Stimulated activated CD4-positive, alpha-beta T cell treated with anti-CD3 and anti-CD28 coated beads, Interleukin-2, amount 100 ng/mL, for 48 hours (primary cell): ENCODE measurements at places on chromosomes 11 and 22.

DNA sequence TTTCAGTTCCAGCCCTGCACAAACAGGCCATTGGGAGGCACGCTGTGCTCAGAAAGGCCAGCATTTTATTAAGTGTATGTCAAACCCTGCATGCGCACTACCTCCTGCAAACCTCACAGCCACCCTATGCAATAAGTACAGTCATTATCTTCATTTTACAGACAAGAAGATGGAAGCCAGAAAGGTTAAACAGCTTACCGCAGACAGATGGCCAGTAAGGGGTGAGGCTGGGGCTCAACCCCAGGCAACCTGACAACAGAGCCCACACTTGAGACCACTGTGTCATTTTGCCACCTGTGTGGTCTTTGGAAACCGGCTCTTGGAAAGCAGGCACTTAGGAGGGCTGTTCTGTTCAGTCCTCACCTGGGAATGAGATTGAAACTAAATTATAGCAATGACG lies 142.3 kb downstream of the NXPE2 start:
- no peak for DNase-seq

DNA sequence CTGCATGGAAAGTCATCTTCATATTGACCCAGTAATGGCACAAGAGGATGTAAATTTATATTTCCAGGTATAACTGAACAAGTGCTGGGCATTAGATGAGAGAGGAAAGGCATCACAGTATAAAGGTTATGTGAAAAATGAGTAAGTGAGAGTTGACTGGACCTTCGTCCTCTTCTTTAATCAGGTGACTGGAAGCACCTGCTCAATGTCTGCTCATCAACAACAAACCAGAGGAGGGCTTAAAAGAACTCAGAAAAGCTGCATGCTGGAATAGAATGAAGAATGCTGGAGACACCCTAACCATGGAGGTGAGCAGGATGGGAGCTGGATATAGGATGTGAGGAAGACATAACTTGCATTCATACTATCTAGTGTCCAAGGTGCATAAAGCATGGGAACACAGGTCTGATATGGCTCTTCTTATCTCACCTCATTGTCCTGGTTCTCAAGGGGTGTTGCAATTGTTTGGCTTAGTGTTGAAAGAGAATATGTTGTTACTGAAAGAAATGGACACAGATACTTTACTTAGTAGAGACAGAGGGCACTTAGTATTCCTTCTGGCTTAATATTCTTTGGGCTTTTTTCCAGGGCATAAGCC lies 7.3 kb upstream of the SLC22A9 start:
- no peak for DNase-seq

- DNase-seq: no peak
Observed at GRCh38 chr11:95505927-95506426, 275.0 kb upstream of the SESN3 start.

DNA sequence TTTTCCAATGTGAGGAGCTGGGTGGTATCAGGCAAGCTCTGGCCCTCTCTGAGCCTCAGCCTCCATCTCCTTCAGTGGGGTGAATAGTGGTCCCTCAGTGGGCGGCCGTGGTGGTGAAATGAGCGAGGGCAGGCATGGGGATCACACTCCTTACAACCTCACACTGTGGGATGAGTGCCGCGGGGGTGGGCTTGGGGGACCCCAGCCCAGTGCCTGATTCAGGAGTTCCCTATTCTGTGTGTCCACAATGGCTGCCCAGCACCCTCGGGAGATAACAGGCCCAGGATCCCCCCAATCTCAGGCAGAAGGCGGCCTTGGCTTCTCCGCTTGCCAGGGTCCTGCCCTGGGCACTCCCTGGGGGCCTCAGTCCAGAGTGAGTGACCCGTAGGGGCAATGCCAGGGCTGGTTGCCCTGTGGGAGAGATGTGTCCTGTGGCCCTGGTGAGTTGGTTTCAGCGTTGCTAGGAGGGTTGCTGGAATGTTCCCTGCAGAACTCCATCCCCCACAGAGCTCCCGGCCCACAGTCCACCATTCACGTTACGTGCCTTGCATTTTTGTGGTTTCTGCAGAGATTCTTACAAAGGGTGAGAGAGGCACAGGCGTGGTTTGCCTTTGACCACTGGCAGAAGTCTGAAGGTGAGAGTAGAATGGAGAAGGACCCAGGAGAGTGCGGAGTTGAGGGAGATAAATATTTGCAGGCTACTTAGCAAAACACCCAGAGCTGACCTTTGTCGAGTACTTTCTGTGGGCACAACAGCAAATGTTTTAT lies 2.9 kb downstream of the ALDH3B1 start:
- no peak for DNase-seq

DNA sequence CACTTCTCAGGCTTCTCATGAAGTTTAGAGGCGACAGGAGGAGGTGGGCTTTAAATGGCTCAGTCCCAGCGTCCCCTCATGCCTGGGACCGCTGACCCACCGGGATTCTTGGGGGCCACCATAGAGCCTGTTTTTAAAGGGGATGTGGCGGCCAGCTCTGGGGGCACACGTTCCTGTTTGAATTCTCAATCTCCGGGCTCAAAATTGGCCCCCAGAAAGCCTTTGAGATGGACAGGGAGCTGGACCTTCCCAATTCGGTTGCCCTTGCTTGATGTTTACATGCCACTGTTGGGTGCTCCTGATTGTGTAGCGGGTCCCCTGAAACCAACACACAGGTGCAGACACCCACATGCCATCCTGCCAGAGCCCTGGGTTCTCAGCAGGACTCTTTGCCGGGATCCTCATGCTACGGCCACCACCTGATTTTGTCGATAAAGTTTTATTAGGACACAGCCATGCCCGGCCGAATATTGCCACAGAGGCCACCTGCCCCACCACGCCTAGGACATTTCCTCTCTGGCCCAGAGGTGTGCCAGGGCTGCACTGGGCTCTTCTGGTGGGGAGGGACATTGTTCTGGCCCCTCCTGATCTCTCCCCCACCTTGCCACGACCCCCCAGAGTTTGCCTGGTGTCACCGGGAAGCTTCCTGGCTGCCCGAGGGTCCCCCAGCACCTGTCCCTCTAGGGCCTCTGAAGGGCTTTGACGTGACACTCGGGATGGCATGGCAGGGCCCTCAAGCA lies 71.6 kb downstream of the KCNQ1 start:
- no peak for DNase-seq

DNA sequence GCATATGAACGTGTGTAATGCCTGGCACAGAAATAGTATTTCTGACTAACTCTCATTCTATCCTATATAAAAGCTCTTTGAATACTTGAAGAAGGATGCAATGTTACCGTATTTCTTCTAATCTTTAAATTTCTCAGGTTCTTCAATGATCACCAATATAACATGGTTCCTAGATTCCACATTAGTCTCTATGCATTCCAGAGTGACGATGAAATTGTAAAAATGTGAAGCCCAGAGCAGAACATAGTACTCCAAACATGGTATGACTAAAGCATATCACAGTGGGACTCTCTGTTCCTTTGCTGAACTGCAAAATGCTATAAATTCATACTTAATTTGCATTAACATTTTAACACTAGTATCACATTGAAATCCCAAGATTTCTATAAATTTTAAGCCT lies 877.6 kb upstream of the CHORDC1 start:
- no peak for DNase-seq
